ENCODE measurements at places on chromosomes 6 and 20.

DNA sequence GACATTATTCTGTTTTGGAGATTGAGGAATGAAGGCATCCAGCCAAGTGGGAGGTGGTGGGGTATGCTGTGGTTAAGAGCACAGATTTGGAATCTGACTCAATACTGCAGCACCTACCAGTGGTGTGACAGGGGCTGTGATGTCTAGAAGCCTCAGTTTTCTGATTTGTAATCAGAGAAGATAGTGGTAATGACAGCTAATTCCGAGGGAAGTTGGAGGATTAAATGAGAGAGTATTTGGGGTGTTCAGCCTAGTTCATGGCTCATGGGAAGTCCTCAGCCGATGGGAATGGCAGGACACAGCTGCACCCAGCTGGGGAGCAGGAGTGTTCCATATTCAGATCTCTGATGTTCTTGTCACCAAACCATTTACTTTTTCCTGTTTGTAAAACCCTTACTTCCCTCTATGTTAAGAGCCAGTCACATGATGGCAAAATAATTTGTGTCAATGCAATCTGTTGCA, 9.3 kb downstream of the SLC9A8 start:
- DNase-seq: no peak

DNA sequence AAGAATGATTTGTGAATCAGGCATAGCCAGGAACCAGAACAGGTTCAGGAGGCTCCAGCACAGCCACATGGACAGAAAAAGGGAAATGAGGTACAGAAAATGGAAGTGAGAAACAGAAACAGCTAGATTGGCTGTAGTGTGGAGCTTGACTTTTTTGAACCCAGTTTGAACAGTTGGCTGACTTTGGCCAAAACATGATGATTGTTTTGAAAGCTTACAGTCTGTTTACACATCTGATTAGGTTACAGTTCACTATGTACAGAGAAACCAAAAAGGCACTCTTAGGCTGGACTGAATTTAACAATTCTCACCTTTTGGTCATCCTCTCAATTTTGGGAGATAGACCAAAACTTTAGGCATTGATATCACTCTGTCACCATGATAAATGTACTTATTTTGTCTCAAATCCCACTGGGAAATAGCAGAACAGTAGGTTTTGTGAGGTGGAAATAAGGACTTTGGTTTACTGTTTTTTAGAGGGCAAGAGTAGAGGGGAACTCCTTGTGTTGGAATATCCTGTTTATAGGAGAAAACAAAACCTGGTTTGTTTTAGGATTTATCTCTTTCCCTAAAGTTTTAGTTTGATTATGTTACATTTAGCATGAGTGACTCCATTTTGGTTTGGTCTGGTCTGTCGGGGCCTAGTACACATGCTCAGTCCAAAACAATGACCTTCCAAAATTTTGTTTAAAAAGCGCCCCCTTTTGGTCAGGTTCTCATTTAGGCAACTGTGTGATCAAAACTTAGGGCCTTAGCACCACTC, 123.1 kb downstream of the OLIG3 start:
- DNase-seq: no peak

- DNase-seq: no peak
These were observed 109.4 kb downstream of the GRM4 start for GRCh38 chr6:34036357-34037069.

GRCh38 chr6:39515471-39515870, 193.0 kb upstream of the KCNK16 start:
- DNase-seq: no peak

DNA sequence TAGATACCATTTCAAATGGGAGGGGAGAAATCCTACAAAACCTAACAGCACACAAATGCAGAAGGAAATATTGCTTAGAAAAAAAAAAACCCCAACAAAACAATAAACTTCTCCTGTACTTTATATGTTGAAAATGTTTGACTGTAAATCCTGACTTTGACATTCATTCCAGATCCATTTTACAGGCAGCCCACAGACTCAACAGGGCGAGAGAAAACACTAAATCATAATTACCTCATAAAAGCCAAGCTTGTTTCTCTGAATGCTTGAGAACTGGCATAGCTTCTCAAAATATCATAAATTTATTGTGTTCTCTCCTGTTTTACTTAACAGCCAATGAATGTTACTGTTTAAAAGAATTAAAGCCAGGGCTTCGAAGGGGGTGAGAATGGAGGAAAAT, 273.2 kb downstream of the CD83 start:
- DNase-seq: no peak

DNA sequence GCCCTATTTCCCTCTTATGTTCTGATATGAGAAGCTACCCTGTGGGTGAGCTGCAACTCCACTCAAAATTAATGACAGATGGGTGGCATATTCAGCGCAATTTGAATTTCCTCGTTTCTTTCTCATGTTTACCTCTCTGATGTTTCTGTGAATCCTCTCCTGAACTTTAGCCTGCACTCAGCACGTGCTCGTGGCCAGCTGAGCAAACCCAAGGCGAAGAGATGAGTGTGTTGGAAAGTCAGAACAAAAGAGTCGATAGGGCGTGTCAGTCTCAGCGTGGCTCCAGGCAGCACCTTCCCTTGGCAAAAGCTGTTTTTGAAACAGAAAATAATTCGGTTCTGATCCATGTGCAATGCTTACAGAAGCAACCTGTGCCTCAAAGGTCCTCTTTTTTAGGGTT, 226.1 kb upstream of the GMDS start:
- DNase-seq: no peak

DNA sequence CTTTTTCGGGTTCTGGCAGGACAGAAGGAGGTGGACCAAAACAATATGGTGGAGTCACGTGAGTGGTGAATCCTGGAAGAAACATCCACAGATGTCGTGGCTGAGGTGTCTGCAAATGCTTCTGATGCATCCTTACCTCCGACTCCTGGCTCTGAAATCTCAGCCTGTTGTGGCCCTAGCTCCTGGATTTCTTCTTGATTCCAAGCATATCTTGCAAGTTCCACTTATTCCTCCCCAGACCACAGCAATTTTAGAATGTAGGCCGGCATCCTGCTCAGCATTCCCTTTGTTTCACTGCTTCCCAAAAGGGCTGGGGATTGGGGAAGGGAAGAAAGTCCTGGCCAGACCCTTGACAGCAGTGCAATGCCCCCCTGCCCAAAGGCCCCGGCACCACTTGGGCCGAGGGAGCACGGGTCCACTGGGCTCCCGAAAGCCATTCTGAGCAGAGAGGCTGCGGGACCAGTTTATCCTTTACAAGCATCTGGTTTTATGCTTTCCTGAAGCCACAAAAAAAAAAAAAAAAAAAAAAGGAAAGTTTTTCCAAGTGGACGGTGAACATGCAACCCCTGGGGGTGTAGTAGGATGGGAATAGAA, 200.9 kb upstream of the RNF24 start:
- DNase-seq: no peak

- DNase-seq: no peak
These were observed 2.2 kb downstream of the NOL4L start for GRCh38 chr20:32582659-32583580.

- no peak for DNase-seq
These were observed 257.4 kb downstream of the PLCB1 start for GRCh38 chr20:8389381-8390036.

- DNase-seq: peak; percentile 46
These were observed 16.1 kb upstream of the ZNF217 start for GRCh38 chr20:53609491-53610445.

DNA sequence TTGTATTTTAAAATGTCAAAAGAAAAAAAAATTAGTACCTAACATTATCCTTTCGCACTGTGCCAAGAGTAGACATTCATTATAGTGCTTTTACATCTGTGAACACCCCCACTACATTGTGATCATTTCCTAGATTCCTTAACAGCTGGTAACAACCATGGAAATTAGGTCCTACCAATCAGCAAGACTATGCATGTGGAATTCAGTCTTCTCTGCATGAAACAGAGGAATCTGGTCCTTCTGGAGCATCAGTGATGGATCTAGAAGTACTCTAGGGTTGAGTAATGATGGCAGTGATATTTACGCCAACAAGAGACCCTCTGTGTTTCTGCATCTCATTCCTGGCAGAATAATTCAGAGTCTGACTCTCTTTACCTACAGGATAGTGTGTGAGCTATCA, 9.4 kb downstream of the OR12D1 start:
- DNase-seq: no peak

GRCh38 chr6:160022101-160022500, 53.2 kb downstream of the IGF2R start:
- no peak for DNase-seq

DNA sequence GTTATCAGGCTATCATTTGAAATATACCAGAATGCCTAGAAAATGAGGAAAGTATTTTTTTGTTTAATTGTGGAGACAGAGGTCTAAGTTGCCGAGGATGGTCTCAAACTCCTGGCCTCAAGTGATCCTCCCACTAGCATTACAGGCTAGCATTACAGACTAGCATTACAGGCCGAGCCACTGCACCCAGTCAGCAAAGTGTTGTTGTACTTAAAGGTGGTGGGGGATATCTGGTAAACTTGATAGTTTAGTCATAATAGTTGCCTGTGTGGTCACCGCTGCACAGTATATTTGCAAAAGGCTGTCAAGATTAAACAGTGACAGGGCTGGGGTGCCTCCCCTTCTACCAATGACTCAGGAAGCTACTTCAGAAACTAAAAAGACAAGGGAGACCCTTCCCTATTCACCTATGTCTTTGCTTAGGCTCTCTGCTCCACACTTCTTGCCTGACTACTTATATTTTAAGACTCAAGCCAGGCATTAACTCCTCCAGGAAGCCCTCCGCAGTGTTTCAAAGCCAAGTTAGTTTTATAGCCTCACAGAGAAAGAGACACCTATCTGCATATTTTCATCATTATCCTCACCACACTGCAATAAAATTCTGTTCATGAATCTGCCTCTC, 3.1 kb upstream of the AKIRIN2 start:
- DNase-seq: no peak

GRCh38 chr20:11230999-11231398, 557.2 kb upstream of the JAG1 start:
- no peak for DNase-seq

DNA sequence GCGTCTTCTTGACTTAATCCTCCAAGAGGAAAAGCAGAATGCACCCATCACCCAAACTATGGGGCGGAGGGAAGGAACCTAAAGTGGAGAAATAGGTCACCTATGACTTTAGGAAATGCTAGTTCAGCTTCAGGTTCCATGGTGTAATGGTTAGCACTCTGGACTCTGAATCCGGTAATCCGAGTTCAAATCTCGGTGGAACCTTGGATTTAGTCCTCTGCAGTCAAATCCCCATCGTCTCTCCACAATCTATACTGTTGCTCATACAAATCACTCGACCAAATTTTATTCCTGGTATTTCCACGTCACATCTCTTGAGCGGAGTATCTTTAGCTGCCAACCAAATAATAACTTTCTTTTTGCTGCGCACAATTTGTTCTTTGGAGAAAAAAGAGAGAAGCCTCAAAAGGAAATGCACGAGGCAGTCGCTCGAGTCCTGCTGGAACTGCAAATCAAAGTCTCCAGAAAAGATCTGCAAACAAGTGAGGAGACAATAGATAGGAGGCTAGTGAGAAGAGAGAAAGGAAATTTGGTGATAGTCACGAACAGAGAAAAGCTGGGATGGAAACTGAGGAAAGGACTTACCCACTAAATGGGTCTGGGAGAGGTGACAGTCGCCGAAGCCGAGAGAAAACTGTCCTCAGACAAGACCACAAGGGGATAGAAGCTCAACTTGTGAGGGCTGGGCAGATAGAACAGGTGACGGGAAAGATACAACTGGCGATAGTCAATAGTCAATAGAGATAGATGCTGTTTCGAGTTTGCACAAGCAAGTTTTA, 16.6 kb downstream of the POM121L2 start:
- DNase-seq: no peak

- no peak for DNase-seq
These were observed 347.5 kb upstream of the SOX4 start for GRCh38 chr6:21246075-21246474.

DNA sequence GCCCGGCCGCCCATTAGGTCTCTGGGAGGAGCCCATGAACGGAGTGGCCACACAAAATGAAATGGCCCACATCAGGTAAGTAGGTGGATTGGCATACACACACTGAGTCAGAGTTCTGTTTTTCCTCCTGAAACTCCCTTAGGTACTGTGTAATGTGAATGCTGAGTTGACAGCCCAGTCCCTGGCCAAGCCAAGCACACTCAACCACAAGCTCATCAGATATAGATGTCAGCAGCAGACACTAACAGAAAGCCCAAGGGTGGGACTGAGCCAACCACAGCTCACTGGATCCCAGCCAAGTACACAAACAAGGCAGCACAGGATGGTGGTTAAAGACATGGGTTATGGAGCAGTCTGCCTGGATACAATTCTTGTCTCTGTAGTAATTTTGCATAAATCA, 403.4 kb downstream of the GJA1 start:
- DNase-seq: no peak

- no peak for DNase-seq
These were observed 156.8 kb upstream of the PTPN1 start for GRCh38 chr20:50353289-50353961.

- no peak for DNase-seq
These were observed 75.4 kb downstream of the PERP start for GRCh38 chr6:138031850-138032249.

GRCh38 chr6:38114976-38115625, 295.6 kb downstream of the ZFAND3 start:
- no peak for DNase-seq

DNA sequence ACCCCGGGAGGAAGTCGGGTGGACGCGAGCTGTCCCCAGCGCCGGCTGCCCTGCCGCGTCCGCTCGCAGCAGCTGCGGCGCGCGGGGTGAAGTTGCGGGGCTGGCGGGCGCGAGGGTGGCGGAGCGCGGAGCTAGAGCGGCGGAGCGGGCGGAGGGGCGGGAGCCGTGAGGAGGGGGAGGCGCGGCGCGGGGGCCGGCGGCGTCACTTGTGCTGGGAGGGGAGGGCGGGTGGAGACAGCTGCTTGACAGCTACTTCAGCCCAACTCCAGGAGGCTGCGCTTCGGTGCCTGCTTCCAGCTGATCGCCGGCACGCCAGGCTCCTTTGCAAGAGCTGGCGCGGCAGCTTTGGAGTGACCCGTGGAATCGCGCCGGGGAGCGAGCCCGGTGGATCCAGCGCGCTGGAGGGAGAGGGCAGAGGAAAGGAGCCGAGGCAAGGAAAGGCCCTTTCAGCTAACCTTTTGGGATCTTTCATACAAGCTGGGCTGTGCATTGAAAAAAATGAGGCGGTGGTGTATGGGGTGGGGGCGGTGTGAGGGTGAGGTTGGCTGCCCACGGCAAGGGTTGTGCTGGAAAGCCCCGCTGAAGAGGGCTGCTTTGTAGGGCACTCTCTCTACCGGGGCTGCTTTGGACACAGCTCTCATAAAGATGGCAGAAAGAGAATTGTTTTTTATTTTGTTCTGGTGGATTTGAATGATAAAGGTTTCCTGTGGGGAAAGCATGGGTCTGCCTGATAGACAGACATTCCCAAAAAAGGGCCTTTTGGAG, 24.6 kb downstream of the RIPOR2 start:
- no peak for DNase-seq

- no peak for DNase-seq
These were observed 112.0 kb upstream of the CDYL start for GRCh38 chr6:4664117-4664626.

GRCh38 chr6:169575365-169575764, 126.5 kb downstream of the WDR27 start:
- no peak for DNase-seq

GRCh38 chr6:166633732-166634535, 6.9 kb upstream of the RPS6KA2 start:
- DNase-seq: no peak

Measured in stimulated activated CD8-positive, alpha-beta memory T cell treated with anti-CD3 and anti-CD28 coated beads, Interleukin-4, amount 100 ng/mL, for 1 hour (primary cell).